ENCODE measurements at places on chromosomes 1 and 21.

- no peak for DNase-seq
These were observed 239.1 kb downstream of the USP25 start for GRCh38 chr21:15968776-15969310.

- DNase-seq: no peak
These were observed 36.1 kb downstream of the SLC45A1 start for GRCh38 chr1:8354038-8354437.

DNA sequence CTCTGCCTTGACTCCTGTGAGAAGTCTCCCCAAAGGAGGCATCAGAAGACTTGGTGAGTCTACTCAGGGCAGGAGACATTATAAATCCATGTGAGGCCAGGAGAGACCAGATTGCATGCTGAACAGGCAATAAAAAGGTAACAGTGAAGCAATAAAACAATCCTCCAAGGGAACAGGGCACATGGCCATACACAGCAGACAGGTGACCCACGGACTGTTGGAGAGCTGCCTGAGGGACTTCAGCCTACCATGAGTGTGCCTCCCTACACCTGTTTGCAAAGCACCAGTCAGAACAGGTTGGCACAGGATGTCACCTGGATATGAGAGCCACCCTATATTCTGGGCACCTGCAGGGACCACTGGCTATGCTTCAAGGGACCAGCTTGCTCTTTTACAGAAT lies 67.6 kb downstream of the MAB21L3 start:
- DNase-seq: no peak

- no peak for DNase-seq
These were observed 2.0 kb downstream of the MEF2D start for GRCh38 chr1:156498432-156499193.

- no peak for DNase-seq
These were observed 65.6 kb downstream of the TEX35 start for GRCh38 chr1:178578541-178578940.

Data from fibroblast of skin of left quadriceps (primary cell).